ENCODE measurements at places on chromosomes 16 and 17.

- no peak for DNase-seq
These were observed 65.3 kb downstream of the RMI2 start for GRCh38 chr16:11410376-11411058.

GRCh38 chr17:40025991-40026815, 11.0 kb downstream of the CSF3 start:
- DNase-seq: peak; percentile 18

GRCh38 chr16:23979982-23980381, 144.2 kb downstream of the PRKCB start:
- DNase-seq: no peak

- no peak for DNase-seq
These were observed 3.5 kb downstream of the SMTNL2 start for GRCh38 chr17:4587803-4588202.

GRCh38 chr16:3874242-3874641, 6.3 kb downstream of the CREBBP start:
- no peak for DNase-seq

DNA sequence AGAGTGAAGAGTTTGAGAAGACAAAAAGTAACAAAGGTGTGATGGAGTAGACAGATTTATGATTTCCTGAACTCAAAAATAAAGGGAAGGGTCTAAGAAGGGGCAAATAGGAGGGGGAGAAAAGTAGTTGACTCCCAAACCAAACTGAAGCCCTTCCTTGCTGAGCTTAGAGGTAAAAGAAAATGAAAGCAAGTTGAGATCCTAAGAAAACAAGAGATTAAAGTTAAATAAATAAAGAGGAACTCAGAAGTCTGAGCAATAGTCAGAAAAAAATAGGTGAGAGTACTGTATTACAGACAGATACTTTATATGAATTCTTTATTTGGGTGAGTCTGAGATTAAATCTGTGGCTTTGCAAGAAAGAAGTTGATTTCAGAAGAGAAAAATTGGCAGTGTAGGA, 3.3 kb upstream of the PSMD12 start:
- no peak for DNase-seq

DNA sequence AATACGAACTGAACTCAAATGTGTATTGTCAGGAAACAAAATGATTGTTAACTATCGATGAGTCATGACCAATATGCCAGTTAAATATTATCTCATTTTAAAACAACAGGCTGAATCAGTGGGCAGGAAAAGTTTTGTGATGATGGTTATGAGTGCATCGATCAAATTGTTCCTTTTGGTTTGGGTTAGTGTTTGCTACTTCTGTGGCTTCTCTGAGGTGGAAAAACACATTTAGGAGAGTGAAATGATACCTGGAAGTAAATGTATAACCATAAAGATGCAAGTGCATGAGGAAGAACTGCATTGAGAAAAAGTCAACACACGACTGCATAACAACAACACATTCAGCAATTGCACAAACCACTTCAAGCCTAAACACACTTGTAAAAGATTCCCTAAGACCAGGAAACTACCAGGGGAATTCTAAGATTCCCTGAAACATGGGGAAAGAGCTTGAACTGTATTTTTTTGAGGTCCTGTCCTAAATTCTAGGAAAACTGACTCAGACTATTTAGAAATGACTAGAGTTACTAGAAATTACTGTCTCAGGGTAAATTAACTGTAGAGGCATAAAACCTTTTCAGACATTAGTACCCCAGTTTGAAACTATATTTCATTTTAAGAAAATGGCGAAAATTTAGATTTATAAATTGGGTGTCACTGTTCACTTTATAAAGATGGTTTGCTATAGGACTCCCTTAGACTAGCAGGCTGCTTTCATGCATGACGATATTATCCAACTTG, 44.8 kb downstream of the CDYL2 start:
- no peak for DNase-seq

DNA sequence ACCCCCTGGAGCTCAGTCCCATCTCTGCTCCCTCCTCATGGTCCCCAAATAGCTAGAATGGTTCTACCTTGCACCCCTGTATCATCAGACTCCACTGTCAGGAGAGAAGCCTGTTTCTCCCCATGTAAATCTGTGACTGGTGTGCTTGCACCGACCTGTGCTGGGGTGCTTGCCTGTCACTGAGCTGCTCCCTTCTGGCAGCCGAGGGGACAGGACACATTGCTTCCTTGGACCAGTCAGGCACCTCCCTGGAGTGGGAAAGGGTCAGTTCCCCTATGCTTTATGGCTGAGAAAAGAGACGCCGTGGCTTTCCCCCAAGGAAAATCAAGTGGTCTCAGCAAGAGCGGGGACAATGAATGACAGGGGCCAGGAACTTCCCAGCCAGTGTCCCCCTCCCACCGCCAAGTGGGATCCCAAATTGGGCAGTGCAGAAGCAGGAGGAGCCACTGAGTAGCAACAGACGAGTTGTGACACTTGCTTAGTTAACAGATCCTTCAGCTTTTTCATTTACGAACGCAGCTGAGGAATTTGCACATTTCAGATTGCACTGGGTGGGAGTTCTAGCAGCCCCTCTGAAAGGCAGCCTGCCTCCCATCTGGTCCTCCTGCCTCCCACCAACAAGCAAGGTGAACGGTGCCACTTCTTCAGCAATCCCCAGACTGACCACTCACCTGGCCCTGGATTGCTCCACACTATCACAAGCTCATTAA, 156.4 kb downstream of the KATNIP start:
- no peak for DNase-seq

DNA sequence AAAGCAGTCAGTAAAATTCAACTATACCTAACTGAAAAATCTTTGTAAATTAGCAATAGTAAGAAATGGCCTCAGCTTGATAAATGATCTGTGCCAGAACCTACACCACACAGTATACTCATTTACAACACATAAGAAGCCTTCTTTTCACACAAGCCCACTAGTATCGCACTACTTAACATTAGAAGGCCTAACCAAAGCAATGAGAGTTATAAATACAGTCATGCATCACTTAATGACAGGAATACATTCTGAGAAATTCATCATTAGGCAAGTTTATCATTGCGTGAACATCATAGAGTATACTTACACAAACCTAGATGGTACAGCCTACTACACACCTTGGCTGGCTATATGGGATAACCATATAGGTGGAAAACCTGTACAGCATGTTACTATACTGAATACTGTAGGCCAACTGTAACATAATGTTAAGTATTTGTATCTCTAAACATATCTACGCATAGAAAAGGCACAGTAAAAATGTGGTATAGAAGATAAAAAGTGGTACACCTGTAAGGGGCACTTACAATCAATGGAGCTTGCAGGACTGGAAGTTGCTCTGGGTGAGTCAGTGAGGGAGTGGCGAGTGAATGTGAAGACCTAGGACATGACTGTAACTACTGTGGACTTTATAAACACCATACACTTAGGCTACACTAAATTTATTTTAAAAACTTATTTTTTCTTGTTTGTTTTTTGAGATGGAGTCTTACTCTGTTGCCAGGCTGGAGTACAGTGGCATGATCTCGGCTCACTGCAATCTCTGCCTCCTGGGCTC, 126.5 kb upstream of the CORO6 start:
- no peak for DNase-seq

DNA sequence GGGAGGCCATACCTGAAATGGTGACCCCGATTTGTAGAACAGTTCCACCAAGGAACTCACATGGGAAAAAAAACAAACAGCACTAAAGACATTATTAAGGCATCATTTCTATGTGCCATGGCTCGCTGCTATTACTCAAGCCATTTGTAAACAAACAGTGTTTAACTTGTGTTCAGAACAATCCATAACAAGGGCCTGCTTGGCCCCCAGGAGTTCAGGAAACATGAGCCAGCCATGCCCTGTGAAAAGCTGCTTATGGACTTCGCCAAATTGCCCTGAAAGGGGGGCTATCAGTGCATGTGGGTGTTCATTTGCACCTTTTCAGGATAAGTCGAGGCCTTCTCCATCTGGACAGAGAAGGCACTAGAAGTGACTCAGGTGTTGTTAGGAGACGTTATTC, 8.0 kb downstream of the POLR3K start:
- DNase-seq: no peak

- DNase-seq: no peak
These were observed 13.7 kb upstream of the NFATC3 start for GRCh38 chr16:68071518-68071901.

DNA sequence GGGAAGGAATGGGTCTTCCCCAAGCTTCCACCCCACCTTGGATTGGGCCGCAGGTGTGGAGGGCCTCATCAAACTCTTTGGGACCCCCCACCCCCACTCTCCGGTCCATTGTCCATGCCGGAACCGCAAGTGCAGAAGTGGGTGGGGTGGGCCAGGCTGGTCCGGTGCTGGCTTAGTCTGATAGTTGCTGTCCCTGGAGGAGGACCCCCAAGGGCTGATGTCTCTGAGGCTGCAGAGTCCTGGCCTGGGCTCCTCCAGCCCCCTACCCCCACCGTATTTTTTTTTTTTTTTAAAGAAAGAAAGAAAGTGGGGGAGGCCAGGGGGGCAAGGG, 7.1 kb upstream of the ATXN7L3 start:
- no peak for DNase-seq

DNA sequence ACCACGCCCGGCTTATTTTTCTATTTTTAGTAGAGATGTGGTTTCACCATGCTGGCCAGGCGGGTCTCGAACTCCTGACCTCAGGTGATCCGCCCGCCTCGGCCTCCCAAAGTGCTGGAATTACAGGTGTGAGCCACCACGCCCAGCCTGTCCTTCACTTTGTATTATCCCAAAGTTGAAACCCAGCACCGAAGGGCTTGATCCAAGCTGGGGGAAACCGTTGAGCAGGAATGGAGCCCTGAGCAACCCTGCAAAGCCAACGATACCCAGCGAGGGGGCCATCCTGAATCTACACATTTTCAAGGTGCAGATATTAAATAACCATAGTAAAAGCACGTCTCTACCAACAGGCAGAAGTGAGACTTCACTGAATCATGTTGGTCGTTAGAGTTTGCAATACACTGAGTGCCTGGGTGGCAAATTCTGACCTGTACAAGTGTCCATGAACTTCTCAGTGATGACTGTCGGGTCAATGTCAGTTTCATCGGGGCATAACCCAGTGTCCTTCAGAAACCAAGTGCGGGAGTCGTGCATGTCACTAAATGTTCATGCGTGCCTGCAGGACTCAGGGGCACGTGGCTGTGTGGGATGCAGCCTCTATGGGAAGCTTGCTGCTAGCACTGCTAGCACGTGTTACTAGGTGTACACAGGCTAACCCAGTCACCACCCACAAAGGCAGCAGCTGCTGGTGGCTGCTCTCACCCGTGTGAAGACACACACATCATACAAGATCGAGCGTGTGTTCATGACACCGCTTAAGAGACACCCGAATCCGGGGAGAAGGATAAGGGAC, 10.5 kb upstream of the RBFOX3 start:
- no peak for DNase-seq
